ENCODE measurements at places on chromosomes 3 and 15.

- no peak for DNase-seq
Observed at GRCh38 chr15:41897363-41897799, 3.5 kb upstream of the SPTBN5 start.

DNA sequence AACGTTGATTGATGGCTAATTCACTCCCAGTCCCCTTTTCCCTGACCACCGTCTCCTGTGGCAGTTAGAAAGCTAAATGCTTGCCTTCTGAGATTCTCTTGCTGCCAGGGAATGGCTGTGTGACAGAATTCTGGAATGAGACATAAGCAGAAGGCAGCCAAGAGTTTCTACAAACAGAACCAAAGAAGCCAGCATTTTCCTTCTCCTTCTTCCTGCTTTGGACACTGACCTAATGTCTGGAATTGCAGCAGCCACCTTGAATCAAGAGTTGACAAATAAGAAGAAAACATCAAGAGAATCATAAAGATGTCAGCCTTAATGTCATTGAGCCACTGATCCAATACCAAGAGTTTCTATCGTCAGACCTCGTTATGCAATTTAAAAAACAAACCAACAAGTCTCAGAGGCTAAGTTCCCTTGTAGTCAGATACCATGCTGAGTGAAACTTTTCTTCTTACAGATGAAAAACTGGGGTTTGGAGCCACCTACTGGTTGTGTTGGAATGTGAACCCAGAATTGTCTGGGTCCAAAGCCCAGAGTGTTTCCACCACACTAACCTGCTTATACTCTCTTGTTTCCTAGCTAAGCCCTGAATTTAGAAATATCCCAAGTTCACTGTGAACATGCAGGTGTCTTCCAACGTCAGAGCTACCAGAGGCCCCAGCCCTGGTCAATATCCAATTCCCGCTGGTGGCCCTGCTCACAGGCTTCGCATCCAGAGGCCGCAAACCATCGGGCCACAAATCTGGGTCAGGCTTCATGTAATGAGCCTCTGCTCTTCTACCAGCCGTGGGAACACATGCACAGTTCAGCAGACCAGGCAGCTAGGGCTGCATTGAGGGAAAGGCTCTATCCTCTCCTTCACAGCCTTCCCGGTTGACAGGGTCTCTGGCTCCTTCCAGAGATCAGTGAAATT lies 42.5 kb downstream of the MCF2L2 start:
- DNase-seq, result peak; percentile 45

- no peak for DNase-seq
Observed at GRCh38 chr3:56903231-56903782, 101.6 kb upstream of the ARHGEF3 start.

DNA sequence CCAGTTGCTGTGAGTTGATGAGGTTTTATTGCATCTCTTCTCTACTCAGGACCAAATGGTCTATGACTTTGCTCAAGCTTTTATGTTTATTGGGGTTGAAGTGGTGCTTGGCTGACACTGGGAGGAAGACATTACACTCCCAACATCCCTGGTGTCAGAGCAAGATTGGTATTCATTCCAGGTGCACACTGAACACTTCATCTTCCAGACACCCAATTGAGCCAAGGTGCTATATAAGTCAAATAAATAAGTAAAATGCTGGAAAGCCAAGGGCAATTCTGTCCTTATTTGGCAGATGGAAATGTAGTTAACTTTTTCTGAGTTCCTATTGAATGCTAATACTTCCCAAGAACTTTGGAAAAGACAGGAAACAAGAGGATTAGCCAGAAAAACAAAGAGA lies 53.2 kb upstream of the CDV3 start:
- DNase-seq, result no peak

GRCh38 chr15:91307601-91308000 lies 207.5 kb downstream of the SV2B start:
- DNase-seq, result no peak

DNA sequence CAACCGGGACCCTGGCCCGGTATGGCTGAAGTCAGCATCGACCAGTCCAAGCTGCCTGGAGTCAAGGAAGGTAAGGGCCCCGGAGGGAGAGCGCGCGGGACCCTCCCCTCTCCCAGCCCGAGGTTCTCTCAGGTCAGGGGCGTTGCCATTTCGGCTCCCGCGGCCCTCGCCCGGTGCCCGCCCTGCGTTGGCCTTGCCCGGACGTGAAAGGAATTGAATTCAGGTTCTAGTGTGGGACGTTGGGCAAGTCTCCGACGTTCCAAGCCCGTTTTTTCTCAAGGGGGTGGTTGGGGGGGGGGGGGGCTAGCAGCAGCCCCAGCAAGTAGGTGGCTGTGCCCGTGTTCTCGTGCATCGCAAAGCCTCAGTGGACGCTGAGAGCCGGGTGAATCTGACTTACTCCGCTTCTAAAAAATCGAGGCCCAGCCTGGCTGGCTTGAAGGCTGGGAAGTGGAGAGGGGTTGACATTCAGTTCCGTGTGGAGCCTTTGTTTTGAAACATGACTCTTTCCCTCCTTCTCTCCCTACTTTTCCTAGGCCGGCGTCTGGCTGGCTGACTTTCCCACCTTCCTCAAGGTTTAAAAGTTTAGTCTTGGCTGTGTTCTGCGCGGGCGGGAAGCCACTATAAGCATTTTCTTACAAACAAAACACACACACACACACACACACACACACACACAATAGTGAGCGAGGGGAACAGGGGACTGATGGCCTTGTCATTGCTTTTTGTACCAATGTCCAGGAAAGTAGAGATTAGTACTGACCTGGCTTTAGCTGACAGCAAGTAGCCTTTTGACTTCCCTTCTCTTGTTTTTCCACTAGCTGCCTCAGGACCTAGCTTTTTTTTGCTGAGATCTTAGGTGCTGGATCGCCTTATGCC lies at the start of gene UTS2B:
Gene UTS2B, minus strand, starts transcription at position 873 of the 876 bp plus-strand sequence. CDS start 48,337 bp downstream, outside the sequence.
- DNase-seq, result peak; percentile 47

GRCh38 chr15:40358471-40359353 lies 693 bp downstream of the DISP2 start:
- DNase-seq, result no peak

DNA sequence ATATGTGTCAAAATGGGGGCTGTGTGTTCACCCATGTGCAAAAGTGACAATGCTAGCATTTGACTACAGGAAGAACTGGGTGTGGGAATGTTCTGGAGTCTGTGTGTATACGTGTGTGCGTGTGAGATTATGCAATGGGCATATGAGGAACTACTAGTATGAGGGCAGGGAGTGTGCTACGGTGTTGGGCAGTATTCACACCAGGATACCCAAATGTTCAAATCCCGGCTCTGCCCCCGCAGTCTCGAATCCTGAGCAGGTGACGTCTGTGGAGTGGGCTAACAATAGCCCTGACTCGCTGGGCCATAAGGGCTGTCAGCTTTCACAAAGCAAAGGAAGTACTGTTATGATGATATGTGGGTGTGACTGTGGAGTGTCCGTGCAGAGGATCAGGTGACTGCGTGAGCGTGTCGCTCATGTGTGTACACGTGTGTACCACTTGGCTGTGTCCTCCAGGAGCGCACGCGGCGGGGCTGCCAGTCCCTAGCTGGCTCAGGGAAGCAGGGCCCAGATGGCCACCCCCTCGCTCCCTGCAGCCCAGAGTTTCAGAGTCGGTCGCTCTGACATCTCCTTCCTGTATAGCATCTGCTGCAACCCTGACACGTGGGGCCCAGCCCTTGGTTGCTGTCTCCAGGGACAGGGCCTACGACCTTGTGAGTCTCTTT lies 27.2 kb downstream of the IQSEC1 start:
- DNase-seq, result no peak

- DNase-seq, result no peak
Observed at GRCh38 chr3:66582721-66583423, 82.0 kb upstream of the LRIG1 start.

DNA sequence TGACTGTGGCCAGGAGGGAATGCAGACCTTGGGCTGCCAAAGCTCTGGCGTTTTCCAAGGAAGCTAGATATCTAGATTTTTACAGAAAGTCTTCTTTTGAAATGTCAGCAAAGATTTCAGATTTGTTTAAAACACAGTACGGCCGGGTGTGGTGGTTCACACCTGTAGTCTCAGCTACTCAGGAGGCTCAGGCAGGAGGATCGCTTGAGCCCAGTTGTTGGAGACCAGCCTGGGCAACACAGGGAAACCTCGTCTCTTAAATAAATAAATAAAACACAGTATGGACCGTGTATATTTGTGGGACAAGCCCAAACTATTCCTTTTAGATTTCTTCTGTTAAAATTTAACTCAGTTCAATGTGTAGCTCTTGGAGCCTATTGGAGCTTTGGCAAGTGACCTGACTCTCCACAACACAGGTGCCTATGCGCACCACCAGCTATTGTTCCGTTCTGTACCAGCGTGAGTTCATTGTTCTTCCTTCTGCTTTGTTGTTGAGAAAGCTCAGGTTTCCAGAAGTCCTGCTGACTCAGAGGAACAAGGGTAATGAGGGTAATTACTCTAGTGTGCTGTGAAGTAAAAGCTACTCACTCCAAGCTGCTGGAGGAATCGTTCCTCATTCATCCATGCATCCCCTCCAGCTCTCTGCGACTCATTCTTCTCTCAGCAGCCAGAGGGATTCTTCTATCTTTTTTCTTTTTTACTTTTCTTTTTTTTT lies 73.1 kb upstream of the SLC6A6 start:
- no peak for DNase-seq

DNA sequence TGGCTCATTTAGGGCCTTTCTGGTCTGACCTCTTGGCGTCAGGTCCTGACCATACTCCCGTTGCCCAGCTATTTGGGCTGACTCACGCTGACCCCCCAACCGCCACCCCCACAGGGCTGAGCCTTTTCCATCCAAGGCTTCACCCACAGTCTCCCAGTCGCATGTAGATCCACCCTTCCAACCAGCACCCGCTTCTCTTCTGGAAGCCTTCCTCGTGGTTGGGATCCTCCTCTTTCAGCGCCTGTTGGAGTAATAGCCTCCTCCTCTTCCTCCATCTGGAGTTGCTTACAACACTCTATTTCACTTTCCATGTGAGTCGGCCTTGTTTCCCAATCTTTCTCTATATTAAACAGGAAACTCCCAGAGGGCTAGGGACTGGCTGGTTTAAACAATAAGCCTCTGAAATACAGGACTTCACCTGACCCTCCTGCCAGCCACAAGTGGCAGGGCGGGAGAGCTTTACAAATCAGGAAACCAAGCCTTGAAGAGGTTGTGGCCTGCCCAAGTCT lies 2.1 kb upstream of the ALAS1 start:
- DNase-seq, result no peak

DNA sequence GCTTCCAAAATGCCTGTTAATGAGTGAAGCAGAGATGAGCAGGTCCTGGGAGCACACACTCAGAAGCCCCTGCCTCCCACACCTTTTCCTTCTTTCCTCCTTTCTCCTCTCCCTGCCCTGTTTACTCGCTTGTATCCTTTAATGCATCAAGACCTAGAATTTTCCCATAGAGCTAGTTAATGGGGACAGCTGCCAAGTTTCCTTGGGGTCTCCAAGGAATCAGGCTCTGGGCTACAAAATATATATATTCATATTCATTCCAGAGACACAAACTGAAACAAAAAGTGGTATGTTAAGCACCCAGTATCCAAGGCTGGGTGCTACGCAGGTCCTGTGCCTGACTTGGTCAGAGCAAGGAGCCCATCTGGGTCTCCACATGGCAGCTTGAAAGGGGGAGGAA lies 235.6 kb downstream of the MYRIP start:
- DNase-seq, result no peak

- no peak for DNase-seq
Observed at GRCh38 chr15:73386238-73386637, 17.5 kb upstream of the HCN4 start.

DNA sequence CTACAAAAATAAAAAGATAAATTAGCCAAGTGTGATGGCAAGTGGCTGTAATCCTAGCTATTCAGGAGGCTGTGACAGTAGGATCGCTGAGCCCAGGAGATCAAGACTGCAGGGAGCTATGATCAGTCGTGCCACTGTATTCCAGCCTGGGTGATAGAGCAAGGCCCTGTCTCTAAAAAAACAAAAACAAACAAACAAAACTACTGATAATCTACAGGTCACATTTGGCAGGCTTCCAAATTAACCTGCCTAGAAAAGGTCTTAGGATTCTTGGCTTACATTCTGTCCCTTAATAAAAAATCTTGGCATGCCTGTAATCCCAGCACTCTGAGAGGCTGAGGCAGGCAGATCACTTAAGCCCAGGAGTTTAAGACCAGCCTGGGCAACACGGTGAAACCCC lies 33.4 kb upstream of the SETD2 start:
- DNase-seq, result no peak

DNA sequence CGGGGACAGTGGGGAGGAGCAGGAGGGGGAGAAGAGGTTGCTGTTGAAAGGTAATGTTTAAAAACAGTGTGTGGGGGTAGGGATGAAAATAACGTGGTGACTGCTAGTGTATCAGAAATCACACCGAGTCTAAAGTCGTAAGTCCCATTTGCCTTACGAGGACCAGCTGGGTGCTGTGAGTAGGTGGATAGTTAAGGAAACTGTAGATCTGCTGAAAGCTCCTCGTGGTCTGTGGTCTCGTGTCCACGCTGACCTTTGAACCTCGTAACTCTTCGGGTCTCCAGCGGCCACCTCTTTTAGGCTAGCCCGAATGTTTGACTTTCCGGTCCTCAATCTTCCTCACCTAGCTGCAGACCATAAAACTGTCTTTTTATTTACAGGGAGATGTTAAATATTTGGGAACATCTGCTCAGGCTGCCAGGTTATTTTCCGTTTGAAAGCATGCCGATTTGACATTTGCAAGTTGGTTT lies 29.3 kb upstream of the ST3GAL6 start:
- peak; percentile 71 for DNase-seq

- no peak for DNase-seq
Observed at GRCh38 chr3:184110316-184110725, 13.5 kb downstream of the HTR3E start.

DNA sequence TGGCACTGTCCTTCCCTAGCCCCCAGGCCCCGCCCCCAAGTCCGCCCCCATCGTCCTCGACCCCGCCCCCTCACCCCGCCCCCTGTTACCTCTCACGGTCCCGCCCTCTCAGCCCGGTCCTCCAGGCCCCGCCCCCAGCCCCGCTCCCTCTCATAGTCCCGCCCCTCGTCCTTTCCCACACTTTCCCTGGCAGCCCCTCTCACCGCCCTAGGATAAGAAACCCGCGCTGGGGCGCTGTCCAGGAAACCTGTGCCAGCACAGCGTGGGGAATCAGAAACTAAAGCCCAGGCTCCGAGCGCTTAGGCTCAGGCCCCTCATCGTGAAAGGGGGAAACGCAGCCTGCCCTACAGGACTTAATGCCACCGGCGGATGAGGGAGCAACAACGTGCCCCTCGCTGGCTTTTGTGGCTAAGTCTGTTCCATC lies 20.9 kb downstream of the TRPM1 start:
- DNase-seq, result no peak

DNA sequence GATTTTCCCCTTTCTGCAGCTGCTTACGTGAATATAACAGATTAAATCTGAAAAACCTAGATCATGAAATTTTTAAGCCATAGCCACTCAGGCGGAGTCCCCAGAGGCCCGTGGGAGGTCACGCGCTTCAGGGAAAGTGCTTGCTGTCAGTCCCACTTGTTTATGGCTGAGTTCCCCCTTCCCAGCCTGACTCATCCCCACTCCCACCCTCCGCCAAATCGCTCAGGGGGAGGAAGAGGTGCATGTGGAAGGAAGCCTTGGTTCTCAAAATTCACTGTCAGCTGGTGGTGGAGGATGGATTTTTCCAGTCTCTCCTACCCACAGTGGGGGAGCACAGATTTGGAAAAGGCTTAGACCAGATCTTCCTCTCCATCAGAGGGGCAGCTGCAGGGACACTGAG lies 67.4 kb downstream of the CORO2B start:
- DNase-seq, result no peak

GRCh38 chr3:193270451-193270850 lies 29.4 kb downstream of the PLAAT1 start:
- DNase-seq, result no peak

Measured in HuH-7 (cell line).